ENCODE measurements at places on chromosomes 5 and 9.

DNA sequence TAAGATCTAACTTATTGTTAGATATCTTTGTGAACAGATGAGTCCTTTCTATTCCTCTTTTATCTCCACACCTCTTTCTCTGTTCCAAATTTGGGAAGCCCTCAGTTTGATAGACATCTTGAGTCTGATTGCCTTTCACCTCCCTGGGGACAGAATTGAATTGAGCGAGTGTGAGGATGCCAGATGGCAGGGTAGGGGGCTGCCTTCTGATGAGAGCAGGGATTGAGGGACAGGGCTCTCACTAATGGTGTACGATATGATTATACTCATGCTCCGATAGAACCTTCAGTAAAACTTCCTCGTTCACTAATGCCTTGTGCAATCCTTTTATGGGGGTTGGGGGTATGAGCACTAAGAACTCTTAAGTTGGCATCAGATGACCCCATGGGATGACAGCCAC lies 172.1 kb upstream of the DAP start:
- no peak for DNase-seq

- DNase-seq: no peak
Measured at GRCh38 chr5:137566780-137567179, 67.7 kb upstream of the SPOCK1 start.

DNA sequence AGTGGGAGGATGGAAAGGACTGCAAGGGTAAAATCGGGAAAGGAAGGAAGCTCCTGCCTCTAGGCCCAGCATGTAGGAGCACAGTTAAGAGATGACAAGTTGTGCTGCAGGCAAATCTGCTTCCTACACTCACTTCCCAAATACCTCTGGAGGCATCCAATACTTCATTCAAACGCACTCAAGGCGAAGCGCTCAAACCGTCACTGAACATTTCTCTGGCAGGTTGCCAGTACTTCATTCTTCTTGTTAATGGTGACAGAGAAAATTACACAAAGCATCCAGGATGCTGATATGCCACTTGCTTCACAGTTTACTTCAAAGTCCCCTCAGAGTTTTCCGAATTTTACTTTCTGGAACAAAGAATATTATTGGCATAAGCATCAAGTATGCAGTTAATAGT lies 59.8 kb downstream of the NREP start:
- DNase-seq: no peak

GRCh38 chr5:122730456-122730855 lies 44.4 kb upstream of the SNX2 start:
- no peak for DNase-seq

DNA sequence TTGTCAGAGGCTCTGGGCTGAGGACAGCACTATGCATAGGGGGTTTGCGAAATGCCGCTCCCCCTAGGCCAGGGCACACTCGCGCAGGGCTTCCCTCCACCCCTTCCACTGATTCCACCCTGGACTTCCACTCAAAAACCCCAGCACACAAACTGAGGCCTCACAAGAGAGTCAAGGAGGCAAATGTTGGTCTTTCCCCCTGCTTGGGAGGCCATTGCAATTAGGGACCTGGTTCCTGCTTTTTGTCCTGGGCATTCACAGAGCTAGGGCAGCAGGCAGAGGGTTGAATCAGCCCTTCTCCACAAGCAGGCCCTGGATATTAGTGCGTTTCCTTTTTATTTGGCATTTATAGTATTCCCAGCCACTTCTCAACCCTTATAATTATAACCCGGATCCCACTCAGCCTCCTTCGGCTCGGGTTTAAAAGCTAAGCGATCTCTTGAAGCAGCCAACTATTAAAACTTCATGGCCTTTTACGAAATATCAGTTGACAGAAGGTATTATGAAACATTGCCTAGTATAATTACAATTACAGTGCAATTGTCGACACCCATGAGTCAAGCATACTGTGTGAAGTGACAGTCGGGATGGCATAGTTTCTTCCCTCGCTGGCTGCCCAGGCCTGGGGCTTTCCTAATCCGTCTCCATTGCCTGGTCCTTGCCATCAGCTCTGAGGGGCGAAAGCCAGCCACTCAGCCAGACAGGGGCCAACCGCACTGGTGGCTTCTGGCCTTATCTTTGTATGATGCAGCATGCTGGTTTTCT lies 285.5 kb upstream of the MAP3K1 start:
- no peak for DNase-seq

DNA sequence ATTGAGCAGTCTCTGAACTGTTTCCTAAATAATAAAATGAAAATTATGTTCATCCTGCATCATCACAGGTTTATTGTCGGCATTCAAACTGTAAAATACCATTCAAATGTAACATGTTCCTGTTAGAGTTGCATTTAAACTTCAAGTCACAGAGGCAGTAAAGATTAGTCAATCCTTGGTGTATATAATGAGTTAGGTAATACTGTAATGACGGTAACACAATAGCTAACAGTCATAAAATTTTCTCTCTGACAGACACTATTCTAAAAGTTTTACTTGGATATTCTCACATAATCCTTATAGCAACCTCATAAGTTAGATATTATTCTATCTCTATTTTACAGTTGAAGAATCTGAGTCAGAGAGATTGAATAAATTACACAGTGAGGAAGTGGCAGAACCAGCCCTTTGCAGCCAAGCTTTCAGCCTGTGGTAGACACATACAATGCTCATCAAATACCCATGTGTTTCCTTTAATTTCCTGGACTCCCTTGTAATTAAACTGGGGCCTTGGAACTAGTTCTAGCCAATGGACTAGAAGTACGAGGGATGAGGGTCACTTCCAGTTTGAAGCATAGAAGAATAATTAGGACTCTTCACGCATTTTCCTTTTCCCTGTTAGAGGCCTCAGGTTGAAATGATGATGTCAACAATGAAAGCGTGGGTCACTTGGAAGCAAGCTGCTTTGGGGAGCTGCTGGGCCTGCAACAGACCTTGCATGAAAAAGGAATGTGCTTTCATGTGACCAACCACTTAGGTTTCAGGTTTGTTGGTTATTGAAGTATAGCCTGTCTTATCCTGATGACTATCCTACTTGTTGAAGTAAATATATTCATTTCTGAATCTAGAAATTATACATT lies 12.3 kb upstream of the CAST start:
- DNase-seq: no peak

DNA sequence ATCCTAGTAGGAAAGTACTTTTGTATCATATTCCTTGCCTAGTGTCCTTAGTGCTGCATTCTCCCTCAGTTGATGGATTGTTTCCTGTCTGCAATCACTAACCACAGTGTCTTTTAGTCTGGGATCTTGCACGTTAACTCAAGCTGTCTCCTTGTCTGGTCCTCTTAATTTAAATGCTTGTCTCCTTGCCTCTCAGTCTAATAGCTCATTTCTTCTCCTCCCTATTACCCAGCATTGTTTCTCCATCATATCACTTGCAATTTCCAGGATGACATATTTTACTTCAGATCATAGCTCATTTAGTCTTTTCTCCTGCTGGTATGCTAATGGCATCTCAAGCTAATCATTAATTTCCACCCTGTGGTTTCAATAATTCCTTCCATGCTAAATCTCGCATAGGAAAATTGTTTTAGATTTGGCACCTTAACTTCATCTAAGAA lies 2052.0 kb upstream of the C9orf72 start:
- DNase-seq: no peak
